ENCODE measurements at places on chromosomes 5 and 9.

- DNase-seq = no peak
These were observed 62.7 kb downstream of the SSBP2 start for GRCh38 chr5:81688215-81688614.

DNA sequence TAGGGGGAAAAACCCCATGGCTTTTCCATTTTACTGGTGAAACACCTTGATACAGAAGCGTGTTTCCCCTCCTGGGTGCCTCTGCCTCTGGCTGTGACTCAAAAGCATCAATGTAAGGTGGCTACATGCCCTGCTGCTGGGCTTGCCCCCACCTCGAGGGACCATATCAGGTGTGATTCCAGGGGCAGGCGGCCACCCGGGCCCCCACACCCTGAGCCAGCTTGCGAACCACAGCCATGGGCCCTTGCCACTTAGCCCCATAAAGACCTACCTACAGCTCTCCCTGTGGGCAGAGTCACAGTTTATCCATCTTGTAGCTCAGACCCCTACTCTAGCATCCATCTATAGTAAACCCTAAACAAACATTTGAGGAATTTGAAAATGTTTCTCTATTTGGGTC lies 10.8 kb downstream of the SHC3 start:
- DNase-seq = no peak

- no peak for DNase-seq
These were observed 24.4 kb downstream of the LMNB1 start for GRCh38 chr5:126801174-126801991.

GRCh38 chr5:157582731-157583620 lies 7.4 kb upstream of the ADAM19 start:
- no peak for DNase-seq

- DNase-seq = peak; percentile 88
These were observed 36.8 kb downstream of the NDST1 start for GRCh38 chr5:150544611-150545219.

- no peak for DNase-seq
These were observed 31.6 kb downstream of the NSUN2 start for GRCh38 chr5:6601271-6601670.

GRCh38 chr5:81195335-81195929 lies 37.7 kb upstream of the CKMT2 start:
- DNase-seq = no peak

GRCh38 chr5:76083555-76084495 lies 642 bp downstream of the SV2C start:
- no peak for DNase-seq

- DNase-seq = no peak
These were observed 12.3 kb downstream of the KIF4B start for GRCh38 chr5:155025895-155026294.

DNA sequence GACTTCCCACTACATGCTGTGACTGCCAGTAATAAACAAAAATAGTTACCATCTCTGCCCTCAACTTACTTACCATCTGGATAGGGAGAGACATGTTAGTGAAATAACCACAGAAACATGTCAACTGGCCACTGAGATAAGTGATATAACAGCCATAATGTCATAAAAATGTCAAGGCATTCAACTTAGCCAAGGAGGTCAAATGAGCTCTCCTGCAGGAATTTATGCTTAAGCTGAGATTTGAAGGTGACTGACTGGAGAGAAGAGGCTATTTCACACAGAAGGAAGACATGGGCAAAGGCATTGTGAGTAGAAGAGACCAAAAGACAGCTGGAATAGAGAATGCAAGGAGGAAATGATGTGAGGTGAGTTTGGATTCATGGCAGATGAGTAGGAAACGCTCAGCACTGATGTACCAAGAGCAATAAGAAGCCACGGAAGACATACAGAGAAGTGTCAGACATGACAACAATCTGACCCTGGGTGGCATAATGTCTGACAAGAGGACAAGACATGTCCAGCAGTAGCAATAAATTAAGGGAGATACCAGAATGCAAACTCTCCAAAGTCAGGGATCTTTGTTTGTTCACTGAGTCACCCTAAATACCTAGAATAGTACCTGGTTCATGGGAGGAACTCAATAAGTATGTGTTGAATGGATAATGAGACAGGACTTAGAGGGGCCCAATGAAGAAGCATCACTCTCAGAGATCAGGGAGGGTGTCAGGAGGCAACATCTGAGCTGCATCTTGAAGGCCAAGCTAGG lies 318.8 kb downstream of the ACTL7B start:
- no peak for DNase-seq

DNA sequence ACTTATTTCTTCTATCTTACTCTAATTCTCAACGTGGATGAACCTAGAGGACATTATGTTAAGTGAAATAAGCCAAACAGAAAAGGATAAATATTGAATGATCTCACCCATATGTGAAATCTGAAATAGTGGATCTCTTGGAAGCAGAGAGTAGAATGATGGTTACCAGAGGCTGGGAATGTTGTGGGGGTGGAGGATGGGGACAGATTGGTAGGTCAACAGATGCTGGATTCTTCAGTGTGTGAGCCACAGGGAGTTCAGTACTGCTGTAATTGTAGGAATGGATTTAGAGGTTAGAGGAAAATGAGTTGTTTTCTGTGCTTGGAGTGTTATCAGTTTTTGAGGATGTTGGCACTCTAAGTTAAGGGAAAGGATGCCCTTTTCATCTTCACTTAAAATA lies 190.6 kb downstream of the FBXL7 start:
- DNase-seq = no peak

DNA sequence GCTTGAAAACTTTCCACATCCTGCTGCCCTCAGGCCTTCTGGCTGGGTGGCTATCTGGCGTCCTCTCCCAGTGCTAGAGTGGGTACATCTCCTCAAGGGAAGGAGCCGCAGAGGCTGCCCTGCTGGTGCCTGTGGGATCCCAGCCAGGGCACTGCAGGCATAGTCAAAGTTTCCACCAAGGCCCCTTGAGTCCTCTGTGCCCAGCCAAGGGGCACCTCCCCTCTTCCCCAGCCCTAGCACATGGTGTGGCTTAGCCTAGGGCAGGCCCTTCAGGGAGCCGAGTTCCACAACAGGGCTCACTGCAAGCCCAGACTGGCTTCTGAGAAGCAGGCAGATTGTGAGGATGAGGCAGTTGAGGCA lies 103.2 kb downstream of the RGS3 start:
- no peak for DNase-seq

DNA sequence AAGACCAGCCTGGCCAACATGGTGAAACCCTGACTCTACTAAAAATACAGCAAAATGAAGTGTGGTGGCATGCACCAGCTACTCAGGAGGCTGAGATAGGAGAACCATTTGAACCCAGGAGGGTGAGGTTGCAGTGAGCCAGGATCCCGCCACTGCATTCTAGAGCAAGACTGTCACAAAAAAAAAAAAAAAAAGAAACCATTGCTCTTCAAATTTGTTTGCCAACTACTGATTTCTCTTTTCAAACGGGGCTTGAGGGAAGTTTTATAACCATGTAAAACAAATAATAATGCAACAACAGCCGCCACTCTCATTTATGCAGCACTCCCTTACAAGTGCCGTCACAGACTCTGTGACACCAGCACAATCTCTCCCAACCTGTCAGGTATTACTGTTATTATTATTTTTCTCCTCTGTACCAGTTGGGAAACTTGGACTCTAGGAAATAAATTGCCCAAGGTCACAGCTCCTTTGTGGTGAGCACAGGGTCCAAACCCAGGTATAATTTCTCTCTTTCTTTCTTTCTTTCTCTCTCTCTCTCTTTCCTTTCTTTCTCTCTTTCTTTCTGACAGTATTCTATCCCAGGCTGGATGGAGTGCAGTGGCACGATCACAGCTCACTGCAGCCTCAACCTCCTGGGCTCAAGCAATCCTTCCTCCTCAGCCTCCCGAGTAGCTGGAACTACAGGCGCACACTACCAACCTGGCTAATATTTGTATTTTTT lies 25.4 kb downstream of the SERINC5 start:
- DNase-seq = no peak

- no peak for DNase-seq
These were observed 45.7 kb downstream of the SH3GL2 start for GRCh38 chr9:17624571-17624970.

- no peak for DNase-seq
These were observed 49.9 kb downstream of the TNC start for GRCh38 chr9:115068031-115068430.

GRCh38 chr9:96871176-96871575 lies 16.9 kb upstream of the ZNF782 start:
- DNase-seq = no peak

DNA sequence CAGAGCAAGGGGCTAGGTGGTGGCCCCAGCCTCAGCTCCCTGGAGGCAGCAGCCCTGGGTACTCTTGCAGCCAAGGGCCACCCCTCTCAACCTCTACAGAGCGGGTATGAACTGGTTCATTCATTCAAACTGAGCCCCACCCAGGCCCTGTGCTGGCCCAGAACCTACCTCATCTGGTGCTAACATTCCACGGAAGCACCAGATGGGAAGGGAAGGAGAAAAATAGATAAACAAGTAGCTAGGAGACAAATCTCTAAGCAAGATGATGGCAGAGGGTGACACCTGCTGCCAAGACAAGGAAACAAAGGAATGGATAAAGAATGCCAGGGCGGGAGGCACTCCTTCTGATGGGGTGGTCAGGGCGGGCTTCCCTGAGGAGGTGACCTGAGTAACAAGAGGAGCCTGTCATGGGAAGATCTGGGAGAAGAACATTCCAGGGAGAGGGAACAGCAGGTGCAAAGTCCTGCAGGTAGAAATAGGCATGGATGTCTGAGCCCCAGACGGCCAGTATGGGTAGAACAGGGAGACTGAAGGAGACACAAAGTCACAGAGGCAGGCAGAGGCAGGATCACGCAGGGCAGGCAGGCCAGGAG lies 6.1 kb downstream of the ST6GALNAC4 start:
- DNase-seq = no peak

DNA sequence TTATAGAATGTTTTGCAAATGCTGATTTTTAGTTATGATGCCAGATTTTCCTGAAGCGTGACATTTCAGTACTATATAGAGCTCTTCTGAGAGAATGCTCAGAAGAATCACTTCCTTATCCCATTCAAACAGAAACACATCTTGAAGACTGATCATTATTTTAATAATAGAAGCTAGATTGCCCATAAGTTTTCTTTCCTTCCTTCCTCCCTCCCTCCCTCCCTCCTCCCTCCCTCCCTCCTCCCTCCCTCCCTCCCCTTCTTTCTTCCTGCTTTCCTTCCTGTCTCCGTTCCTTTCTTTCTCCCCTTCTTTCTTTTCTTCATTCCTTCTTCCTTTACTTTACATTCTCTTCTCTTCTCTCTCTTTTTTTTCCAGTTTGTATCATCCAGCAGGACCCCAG lies 767.4 kb downstream of the IRX1 start:
- no peak for DNase-seq

- DNase-seq = no peak
These were observed 32.2 kb upstream of the KCNIP1 start for GRCh38 chr5:170471551-170472178.

GRCh38 chr5:66912787-66913186 lies 283.8 kb downstream of the CD180 start:
- DNase-seq = no peak

- no peak for DNase-seq
These were observed 183.8 kb upstream of the ITGA1 start for GRCh38 chr5:52603778-52604554.

- DNase-seq = no peak
These were observed 135.6 kb upstream of the LPCAT1 start for GRCh38 chr5:1659100-1659981.

GRCh38 chr5:76870046-76870445 lies 20.2 kb downstream of the S100Z start:
- DNase-seq = no peak

DNA sequence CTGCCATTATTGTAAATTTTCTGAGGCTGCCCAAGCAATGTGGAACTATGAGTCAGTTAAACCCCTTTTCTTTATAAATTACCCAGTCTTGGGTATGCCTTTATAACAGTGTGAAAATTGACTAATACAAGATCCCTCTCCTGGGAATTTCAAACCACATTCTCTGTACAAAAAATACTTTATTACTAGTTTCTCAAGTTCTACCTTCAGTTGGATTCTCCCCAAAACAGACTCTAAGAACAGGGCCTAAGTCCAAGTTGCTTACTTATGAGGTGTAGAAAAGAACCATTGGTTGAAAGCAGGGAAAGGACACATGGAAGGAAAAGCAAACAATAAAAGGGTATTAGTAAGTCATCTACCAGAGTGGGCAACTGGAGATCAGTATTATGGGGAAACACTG lies 343.2 kb downstream of the TMEM232 start:
- no peak for DNase-seq

GRCh38 chr5:72035831-72036230 lies 71.4 kb upstream of the MAP1B start:
- no peak for DNase-seq

DNA sequence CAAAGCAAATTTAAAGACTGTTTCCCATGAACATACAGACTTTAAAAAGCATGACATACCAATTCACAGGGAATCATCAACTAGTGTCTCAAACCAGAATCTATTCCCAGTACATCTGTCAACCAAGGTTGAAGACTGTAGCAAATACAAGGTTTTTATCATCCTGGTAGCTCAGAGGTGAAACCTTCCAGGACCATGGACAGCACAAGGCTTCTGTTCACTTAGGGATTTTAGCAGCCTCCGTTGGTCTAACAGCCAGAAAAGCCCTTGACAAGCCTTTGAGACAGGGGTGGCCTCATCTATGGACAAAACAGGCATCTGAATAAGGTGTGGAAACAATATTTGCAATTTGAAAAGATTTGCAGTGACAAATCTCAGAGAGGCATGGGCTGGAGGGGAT lies 119.0 kb downstream of the TRIM32 start:
- DNase-seq = no peak

DNA sequence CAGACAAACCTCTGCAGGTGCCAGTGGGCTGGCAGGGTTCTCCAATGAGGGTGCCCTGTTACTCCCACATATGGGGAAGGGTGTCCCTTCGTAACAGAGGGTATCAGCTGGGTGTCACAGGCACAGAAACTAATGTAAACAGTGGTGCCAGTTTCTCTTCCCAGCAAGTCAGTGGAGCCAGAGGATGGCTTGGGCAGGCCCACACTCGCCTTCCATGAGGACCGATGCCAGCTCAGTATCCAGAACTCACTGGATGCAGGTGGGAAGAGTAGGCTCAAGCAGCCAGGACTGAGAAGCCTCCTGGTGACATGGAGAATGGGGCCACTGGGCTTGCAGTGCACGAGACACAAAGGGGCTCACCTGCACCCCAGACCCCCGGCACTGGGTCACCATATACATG lies 30.4 kb downstream of the FSTL4 start:
- no peak for DNase-seq

- no peak for DNase-seq
These were observed 82.2 kb upstream of the TLE1 start for GRCh38 chr9:81771571-81771970.

GRCh38 chr9:35619800-35620158 lies 1.6 kb upstream of the CD72 start:
- DNase-seq = no peak

DNA sequence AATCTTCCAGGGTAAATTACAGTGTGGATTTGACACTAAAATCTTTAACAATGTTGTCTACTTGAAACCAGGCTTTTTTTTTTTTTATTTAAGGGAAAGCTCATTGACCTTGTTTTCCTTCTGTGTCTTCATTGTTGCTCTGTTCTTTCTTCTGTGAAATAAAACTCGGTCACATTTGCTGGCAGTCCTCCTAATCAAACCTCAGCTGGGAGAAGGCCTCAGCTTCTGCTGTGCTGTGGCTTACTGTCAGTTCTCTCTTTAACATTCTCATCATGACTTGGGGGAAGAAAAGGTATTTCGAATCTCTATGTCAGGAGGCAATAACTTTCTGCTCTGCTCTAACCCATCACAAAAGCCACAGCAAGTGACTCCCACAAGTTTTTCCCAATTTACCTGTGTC lies 268.9 kb downstream of the ZNF608 start:
- no peak for DNase-seq

Data from GM18507 (cell line).